ENCODE measurements at places on chromosomes 7 and 10.

DNA sequence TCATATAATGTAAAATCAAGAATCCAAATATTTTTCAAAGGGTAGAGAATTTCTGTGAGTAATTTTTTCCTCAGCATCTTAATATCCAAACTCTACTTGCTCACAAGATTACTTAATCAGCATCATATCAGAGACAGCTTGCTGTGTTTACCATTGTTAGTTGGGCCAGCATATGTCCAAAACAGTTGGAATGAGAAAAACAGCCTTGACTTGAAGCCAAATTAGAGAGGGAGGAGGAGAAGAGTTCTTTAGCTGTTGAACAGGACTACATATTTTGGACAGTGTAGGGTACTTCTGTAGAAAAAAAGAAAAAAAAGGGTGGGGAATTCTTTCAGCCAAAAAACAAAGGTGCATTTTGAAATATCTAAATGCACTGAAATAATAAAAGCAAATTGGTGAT, 69.8 kb downstream of the HDAC9 start:
- DNase-seq = no peak

GRCh38 chr7:16264823-16265804, 156.2 kb downstream of the CRPPA start:
- no peak for DNase-seq

DNA sequence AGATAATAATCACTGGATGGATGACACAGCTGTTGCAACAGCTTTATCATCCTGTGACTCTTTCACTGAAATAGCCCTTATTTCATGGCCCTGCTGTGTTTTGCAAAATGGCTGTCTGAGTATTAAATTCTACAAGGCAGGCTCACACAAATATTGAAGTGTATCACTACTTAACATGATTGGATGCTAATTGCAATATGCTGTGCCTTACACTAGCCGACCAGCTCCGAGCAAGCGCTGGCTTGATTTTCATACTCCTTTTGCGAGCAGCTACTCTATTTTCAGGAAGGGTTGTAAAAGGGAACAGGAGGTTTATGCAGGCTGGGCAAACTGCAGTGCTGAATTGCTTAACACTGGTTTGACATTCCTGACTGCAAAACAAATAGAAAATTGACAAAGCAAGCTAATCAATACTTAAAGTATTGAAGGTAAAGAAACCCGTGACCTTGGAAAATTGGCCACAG, 121.6 kb downstream of the CACNB2 start:
- DNase-seq = peak; percentile 12

GRCh38 chr7:53600296-53600695, 564.9 kb downstream of the POM121L12 start:
- DNase-seq = no peak

DNA sequence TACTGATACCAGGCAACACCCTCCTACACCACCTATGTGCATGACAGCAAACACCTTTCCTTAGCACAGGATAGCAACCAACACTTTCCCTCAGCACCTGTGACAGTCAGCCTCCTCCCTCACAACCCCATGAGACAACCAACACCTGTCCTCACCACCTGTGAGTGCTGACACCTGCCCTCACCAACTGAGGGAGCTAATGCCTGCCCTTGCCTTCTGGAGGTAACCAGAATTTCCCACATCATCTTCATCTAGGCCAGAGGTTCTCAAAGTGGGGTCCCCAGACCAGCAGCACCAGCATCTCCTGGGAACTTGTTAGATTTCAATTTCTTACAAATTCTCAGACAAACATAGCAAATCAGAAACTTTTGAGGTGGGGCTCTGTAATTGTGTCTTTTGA, 112.5 kb downstream of the GRID1 start:
- no peak for DNase-seq

DNA sequence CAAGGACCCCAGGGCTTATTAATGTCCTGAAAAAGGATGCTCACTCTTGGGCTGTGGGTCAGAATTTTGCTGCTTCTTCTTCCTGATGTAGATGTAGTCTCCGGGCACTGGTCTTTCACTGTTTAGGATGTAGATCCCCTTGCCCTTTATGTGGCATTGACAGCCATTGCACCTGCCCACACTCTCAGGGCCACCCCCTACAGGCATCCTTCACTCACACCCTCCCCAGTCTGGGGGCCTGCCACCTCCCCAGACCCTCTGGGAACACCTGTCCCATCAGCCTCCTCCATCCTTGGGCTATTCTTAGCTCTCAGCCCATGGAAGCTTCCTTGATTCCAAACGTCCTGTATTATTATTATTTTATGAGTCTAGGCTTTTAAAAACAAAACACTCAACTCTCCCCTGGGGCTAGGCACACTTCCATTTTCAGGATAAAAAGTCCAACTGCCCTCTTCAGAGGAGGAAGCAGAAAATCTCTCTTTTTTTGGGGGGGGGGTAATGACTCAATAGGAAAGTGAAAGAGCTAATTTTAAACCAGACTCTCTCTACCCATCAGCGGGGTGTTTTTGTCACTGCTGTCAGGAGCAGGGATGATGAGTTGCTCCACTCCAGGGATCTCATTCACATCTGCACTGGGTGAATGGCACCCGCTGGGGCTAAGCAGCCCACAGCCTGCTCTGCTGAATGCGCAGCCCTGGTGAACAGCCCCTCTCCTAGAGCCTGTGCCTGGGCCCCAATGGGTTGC, 11.5 kb upstream of the KLRG2 start:
- peak; percentile 53 for DNase-seq

GRCh38 chr7:27922907-27923641, 183.1 kb downstream of the TAX1BP1 start:
- DNase-seq = no peak

- no peak for DNase-seq
Measured at GRCh38 chr10:6625428-6625827, 45.4 kb upstream of the PRKCQ start.

- no peak for DNase-seq
Measured at GRCh38 chr7:2937701-2938513, 93.8 kb upstream of the GNA12 start.

DNA sequence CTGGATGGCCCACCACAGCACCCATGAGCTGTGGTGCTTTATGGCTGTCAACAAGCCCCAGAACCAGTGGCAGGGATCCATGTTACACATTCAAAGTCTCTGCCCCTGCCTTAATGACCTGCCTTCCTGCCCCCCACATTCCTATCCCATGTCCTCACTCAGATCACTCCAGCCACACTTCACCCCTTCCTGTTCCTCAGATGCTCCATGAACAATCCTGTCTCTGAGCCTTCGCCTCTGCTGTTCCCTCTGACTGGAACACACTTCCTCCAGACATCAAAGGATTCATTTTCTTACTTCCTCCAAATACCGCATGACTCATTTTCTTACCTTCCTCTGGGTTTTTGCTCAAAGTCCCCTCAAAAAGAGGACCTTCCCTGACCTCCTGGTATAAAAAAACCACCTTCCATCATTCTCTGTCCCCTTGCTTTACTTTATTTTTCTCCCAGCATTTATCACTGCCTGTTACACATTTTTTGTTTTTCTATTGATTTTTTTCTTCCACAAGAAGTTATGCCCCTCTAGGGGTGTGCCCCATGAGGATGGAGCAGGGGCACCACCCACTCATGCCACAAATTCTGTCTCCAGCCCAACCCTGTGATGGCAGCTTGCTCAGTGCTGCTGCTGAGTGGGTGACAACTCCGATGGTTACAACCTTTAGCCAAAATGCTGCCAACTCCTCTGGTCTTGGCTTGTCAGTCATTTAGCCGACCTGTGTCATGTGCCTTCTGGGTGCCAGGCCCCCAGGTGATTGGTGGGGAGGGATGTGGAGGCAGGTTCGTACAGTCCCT, 18.2 kb downstream of the COL13A1 start:
- peak; percentile 19 for DNase-seq

GRCh38 chr7:132103718-132104117, 472.6 kb downstream of the PLXNA4 start:
- DNase-seq = no peak

GRCh38 chr7:131895541-131896164, 339.2 kb upstream of the PODXL start:
- peak; percentile 65 for DNase-seq

GRCh38 chr10:71075086-71075758, 137.1 kb upstream of the UNC5B start:
- no peak for DNase-seq

DNA sequence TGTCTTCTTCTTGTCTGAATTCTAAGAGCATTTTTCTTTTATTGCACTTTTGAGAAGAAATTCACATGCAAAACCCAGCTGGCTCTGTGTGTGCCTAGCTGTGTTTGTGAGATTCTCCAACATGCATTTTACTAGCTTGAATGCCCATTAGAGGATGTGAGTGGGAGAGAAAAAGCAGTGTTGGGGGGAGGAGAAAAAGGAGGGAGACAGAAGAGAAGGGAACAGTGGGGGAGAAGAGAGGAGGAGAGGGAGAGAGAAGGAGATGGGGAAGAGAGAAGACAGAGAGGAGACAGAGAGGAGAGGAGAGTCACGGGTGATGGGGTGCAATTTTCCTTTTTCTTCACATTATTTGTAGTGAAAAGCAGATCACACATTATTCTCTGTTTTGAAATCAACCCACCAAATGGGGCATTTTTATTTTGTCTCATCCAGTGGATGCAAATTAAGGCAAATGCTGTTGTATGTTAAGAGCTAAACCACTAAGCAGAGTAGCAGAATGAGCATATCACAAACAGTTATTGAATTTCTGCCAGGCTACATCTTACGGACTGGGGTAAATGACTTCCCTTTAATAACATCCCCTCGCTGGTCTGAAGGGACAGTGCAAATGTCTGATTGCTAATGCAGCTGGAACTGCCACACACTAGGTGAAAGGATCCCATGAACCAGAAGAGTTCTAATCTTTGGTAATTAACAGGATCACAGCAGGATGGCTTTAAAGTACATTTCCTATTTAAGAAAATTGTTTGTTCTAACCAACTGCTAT, 849 bp downstream of the LRRN3 start:
- no peak for DNase-seq

GRCh38 chr10:30822693-30823465, 193.3 kb upstream of the LYZL2 start:
- no peak for DNase-seq

GRCh38 chr10:109727436-109727835, 195.9 kb downstream of the XPNPEP1 start:
- no peak for DNase-seq

- peak; percentile 85 for DNase-seq
Measured at GRCh38 chr7:111029574-111030251, 61.2 kb upstream of the LRRN3 start.

GRCh38 chr10:72846238-72846637, 47.3 kb upstream of the OIT3 start:
- DNase-seq = no peak

DNA sequence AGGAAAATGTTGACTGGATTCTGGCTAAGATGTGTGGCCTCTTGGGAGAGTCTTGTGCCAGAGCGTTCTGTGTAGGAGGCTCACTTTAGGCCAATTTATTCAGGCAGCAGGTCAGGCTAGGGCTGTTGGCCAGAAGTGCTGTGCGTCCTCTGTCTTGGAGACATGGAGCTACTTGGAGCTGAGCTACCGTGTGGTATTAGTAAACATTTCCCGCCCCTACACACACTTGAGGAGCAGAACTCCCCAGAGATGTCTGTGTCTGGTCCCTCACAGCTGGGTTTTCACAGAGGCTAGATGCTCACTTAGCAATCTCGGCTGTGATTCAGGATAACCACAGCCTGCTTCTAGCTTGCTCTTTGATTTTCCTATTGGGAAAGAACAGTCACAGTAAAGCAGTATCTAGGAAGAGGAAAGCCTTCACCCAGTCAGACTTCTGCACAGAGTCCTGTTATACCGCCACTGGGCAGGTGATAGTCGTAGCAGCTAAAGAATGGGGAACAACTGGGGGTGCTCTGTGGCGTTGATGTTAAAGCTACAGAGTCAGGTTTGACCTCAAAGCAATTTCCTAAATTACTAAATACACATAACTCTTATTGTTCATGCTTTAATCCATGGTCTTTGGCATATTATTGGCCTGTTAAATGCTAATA, 86.7 kb downstream of the MDFIC start:
- no peak for DNase-seq

DNA sequence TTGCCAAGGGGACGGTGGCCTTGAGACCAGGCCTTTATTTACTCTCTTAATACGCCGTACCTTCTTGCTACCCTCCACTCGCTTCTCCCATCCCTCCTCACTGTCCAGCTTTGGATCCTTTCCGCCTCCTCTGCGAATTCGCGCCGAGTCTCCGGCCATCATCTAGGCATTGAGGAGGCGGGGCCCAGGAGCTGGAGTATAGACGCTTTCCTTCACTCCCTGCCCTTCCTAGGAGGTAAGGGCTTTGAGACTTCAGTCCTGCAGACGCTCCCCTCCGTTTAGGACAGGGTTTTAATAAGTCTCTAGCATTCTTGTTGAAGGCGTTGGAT, 538 bp downstream of the TFAM start:
- DNase-seq = peak; percentile 44

- no peak for DNase-seq
Measured at GRCh38 chr10:57468894-57469432, 798.7 kb downstream of the IPMK start.

- DNase-seq = no peak
Measured at GRCh38 chr7:135713836-135714470, 14.0 kb downstream of the SLC13A4 start.

- DNase-seq = no peak
Measured at GRCh38 chr7:16603633-16604032, 41.9 kb downstream of the ANKMY2 start.

DNA sequence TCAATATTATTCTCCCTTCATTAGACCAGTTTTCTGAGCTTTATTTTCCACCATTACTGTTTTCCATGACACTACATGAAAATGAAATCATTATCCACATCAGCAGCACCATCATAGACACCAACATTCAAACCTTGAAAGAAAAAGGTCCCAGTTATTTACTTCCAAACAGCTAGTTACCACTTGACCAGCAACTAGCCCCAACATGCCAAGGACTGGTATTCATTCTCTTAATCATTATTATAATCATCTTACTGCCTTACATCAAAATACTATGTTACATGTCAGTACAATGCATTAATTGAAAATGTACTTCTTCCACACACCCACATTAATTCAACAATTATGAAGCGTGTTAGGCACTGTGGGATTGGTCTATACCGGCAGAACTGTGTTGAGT, 199.4 kb downstream of the TSPAN12 start:
- no peak for DNase-seq

DNA sequence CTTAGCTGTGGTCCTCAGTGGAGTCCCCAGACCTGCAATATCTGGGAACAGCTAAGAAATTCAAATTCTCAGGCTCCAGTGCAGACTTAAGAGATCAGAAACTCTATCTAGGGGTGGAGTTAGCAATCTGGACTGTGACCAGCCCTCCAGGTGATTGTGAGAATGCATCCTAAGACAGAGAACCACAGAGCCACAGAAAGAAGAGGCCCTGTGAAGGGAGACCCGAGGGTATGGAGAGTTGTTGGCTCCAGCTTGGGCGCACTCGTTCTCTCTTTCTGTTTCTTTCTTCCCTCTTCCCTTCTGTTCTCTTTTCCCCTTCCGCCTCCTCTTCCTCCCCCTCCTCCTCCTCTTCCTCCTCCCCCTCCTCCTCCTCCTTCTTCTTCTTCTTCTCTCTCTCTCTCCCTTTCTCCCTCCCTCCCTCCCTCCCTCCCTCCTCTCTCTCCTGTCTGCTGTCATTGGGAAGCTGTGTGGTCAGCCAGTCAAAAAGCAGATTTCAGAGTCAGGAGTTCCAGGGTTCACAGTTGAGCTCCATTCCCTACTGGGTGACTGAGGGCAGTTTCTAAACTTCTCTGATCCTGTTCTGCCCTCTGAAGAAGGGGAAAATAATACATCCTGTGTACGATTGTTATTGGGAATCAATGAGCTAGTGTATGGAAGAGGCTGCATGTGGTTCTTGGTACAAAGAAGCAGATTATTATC, 62.1 kb upstream of the STEAP1B start:
- no peak for DNase-seq

GRCh38 chr7:105209433-105209832, 179.3 kb downstream of the SRPK2 start:
- no peak for DNase-seq

All from suppressor macrophage (primary cell).